Stimulated activated CD4-positive, alpha-beta T cell treated with anti-CD3 and anti-CD28 coated beads, Interleukin-15, amount 100 ng/mL, for 24 hours (primary cell): ENCODE measurements at places on chromosomes 5 and 9.

DNA sequence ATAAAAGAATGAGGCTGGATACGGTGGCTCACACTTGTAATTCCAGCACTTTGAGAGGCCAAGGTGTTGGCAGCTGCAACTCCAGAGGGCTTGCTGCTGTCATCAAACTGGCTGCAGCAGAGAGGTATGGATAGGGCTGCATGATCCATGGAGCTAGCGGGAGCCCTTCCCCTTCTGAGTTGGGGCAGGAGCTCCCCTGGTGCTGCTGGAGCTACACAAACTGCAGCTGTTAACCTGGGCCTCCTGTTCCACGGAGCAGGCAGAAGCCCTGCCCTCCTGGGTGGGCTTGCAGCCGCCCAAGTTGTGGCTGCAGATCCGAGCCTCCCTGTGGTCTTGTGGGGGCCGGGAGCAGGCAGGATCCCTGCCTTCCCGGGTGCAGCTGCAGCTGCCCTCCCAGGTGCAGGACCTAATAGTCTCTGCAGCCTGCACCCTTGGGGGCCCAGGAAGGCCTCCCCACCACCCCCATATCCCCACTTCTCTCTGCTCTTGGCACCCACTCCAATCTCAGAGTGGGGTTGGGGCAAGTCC, 15.8 kb downstream of the CDC25C start:
- no peak for DNase-seq

DNA sequence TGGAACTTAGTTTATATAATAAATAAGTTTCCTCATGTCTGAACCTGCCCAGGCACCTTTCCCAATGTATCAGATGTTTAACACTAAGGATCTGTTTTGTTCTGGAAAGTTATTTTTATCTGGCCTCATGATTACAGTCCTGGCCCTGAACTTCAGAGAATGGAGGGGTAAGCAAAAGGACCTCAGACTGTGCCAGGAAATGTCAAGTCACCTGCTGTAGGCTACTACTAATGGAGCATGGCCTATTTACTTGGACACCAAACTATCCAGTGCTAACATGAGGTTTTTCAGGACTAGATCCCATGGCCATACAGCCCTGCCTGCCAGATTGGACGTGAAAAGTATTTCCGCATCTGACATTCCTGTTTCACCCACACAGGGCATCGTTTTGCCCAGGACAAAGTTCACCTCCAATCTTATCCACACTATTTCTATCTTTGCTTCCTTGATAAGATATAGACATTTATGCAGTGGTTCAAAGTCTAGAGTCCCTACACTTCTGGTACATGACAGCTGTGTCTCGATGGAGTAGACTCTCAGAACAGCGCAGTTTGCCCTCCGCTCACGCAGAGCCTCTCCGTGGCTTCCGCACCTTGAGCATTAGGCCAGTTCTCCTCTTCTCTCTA, at the start of gene BTNL8:
Gene BTNL8, plus strand, starts transcription at position 539 of the 626 bp plus-strand sequence. CDS start 152 bp downstream, outside the sequence.
- no peak for DNase-seq

GRCh38 chr5:77995793-77996409, 219.8 kb upstream of the TBCA start:
- DNase-seq = no peak

DNA sequence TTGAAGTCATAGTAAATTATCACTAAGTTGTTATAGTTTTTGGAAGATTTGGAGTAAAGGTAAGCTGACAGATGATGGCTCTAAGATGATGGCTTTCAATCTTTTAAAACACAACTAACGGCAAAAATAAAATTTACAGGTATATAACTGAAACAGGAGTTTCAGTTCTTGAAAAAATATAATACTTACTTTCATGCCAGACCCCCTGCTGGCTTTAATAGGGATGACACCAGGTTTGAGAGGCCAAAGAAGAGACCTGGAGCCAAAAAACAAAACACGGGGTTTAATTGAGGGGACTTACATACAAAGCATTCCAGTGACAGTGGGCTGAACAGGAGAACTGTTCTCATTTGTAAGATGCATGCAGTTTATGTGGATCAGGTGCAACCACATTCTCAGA, 301.7 kb upstream of the PCSK5 start:
- DNase-seq = no peak

GRCh38 chr5:74326571-74327338, 313.8 kb downstream of the ENC1 start:
- peak; percentile 84 for DNase-seq

- no peak for DNase-seq
These were observed 337.1 kb upstream of the PANK3 start for GRCh38 chr5:168916266-168916665.
